Common myeloid progenitor, CD34-positive (primary cell): ENCODE measurements at places on chromosomes 6 and 20.

DNA sequence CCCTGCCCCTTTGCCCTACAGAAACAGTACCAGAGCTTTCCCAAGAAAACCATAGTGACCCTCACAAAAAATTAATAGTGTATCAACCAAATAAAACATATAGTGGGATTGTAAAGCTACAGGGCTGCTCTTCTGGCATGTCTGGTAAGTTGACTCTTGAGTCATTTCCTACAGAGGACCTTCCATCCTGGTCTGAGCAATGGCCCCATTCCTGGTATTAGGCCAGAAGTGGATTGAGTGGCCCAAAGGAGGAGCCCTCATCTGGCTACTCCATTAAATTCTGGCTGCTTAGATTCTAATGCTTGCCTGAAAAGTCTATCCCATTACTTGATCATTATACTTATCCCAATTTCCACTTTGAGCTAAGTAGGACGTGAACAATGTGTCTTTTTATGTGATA is 150.9 kb upstream of the HMGN3 start:
- DNase-seq, result no peak

DNA sequence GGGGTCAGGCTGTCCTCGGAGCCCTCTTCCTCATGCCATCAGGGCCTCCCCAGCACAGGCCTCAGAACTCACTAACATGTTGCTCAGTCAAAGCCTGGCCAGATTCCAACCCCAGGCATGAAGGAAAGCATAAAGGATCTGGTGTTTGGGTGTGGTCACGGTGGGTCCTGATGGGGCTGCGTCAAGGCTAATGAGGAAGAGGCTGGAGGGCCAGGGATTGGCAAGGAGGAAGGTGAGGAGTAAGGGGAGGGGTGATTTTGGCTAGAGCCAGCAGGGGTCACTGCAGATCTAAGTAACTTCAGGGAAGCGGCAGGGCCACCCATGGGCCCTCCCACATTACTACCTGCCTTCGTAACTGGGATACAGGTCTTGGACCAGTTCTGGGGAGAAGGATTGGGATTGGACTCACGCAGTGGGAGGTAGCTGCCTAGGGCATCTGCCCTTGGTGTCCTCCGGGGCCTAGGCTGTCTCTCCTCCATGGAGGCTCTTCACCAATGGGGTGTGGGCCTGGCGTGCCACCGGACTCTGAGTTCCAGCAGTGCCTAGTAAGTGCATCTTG is 36.2 kb upstream of the MRPS18A start:
- DNase-seq, result peak; percentile 81

GRCh38 chr20:33563788-33564187 is 73.9 kb downstream of the CBFA2T2 start:
- no peak for DNase-seq

DNA sequence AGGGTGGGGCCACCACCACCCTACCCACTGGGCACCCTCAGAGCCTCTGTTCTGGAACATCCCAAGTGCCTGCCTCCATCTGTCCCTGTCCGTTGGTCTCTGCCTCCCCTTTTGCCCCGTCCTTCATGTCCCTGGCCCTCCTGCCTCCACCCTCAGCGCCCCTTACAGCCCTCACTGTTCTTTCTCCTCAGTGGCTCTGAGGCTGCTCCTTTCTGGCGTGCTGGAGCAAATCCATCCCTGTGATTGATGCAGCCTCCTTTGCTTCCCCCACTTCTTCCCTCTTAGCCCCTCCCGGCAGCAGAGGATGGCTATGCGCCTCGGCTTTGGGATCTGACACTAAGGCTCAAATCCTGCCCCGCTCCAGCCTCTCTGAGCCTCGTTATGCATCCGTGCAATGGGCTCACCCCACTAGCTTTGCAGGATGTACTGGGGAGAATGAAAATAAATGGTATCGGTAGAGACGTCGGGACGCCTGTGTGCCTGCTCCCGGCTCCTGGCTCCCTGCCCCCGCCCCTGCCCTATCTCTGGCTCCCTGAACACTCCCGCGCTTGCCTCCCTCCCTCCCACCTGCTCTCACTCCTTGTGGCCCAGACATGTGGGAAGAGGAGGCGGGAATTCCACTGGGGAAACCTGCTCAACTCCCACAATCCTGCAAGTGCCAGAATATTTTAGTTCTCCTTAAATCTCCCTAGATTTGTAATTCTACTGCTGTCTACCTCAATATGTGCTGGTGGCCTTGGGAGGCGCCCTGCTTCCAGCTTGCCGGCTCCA is 13.1 kb downstream of the VSTM2L start:
- no peak for DNase-seq

- DNase-seq, result no peak
These were observed 562.8 kb downstream of the UTRN start for GRCh38 chr6:144847916-144848315.

GRCh38 chr6:142297996-142298753 is 3.6 kb upstream of the ADGRG6 start:
- peak; percentile 48 for DNase-seq

- no peak for DNase-seq
These were observed 65.9 kb downstream of the BCAS1 start for GRCh38 chr20:54004445-54004844.

DNA sequence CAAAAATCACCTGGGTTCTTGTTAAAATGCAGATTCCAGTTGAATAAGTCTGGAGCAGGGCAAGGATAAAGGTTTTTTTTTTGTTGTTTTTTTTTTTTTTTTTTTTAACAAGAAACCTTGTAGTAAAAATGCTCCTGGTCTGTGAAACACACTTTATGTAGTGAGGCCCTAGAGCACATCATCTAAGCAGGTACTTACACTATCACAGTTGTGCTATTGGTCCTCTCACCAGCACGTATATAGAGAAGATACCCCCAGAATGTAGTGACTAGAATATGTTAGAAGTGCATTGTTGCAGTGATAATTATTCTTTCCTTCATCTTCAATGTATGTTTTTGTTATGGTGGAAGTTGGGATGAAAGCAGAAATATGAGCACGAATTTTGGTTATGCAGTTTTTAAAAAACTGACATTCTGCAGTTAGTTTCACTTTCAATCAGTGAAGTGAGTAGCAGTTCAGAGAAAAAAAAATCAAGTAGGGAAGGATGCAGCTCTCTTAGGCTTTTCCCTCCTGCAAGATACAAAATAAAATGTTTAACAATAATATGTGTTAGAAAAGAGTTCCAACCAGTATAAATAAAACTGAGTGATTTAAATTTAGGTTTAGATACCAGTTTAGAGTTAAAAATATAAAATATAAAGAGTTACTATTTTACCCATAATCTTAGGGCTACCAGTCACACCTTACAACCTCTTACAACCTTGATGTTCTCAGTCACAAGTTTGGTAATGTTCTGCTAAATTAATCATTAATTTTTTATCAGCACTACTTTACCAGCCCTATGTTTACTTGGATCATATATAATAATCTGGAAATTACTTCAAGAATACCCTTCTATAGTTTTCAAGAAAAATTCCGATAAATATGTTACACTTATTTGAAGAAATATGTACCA is 9.2 kb upstream of the DEFB113 start:
- peak; percentile 27 for DNase-seq

- no peak for DNase-seq
These were observed 1.7 kb downstream of the CDC25B start for GRCh38 chr20:3797592-3798372.

- peak; percentile 80 for DNase-seq
These were observed 166.8 kb downstream of the BCAS1 start for GRCh38 chr20:53903652-53903987.

DNA sequence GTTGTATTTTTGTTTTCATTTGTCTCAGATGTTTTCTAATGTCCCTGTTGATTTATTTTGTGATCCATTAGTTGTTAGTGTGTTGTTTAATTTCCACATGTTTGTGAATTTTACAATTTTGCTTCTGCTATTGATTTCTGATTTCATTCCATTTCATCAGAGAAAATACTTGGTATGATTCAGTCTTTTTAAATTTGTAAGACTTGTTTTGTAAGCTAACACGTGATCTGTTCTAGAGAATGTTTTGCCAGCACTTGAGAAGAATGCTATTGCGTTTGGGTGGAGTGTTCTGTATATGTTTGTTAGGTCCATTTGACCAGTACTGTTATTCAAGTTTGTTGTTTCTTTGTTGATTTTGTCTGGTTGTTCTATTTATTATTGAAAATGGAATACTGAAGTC is 53.9 kb downstream of the KIZ start:
- DNase-seq, result no peak
